ENCODE measurements at places on chromosomes 5 and 9.

DNA sequence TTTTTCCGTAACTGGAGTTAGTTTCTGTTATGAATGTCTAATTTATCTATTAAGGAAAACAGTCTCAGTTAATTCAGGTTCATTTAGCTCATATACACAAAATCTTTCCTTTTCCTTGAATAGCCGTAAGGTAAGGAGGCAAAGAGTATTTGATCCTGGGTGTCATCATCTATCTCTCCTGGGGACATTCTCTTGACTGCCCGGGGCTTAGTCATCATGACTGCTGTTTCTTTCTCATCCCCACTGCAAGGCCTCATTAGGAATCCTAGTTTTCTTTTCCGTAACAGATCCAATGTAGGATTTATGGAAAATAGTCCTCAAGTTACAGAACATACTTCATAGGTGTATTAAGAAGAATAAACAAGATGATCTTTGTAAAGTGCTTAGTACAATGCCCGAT lies 134.9 kb upstream of the CHD1 start:
- no peak for DNase-seq

DNA sequence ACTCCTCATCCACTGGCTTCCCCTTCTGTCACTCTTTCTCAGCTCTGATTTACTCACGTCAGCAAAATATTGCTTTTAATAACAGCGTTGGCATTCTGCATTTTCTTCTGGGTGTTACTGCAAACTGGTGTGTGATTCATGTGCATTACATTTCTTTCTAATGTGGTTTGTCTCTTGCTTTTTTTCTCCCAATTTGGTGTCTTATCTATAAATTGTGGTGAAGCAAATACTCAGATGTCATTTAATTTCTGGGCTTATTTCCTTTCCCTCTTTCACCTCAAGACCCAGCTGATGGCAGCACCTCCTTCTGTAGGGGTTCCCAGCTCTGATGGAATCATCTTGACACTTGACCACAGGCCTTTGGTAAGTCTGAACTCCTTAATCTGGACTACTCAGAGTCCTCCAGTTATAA lies 180.7 kb upstream of the ZNF618 start:
- no peak for DNase-seq

DNA sequence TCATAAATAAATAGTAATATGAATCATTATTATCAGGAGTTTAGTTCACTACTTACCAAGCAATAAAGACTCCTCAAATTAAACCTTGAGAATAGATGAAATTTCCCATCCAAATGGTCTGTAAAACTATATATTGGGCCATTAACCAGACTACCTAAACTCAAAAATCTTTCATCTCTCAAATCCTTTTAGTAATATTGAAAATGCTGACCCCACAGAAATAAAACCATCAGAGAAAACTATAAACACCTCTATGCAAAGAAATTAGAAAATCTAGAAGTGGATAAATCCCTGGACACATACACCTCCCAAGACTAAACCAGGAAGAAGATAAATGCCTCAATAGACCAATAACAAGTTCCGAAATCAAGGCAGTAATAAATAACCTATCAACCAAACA lies 723.2 kb downstream of the TLE4 start:
- DNase-seq = no peak

DNA sequence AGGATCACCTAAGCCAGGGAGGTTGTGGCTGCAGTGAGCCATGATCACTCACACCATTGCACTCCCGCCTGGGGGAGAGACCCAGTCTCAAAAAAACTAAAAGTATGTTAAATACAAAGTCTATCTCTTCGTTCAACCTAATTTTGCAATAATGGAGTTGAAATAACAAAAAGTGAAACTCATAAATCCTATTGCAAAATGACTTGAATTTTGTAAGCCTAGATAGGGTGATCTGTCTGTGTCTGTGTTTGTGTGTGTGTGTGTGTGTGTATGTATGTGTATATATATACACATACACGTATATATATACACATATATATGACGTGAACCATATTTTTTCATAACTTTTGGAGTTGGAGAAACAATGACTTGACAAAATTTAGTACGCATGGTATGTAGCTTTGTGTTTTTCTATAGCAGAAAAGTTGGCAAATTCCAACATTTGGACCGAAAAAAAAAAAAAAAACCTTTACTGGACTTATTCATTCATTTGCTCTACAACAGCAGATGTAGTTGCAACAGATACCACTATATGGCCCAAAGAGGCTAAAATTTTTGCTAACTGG lies 76.9 kb upstream of the CDH6 start:
- no peak for DNase-seq

- no peak for DNase-seq
Observed at GRCh38 chr5:144131261-144131660, 39.2 kb downstream of the YIPF5 start.

DNA sequence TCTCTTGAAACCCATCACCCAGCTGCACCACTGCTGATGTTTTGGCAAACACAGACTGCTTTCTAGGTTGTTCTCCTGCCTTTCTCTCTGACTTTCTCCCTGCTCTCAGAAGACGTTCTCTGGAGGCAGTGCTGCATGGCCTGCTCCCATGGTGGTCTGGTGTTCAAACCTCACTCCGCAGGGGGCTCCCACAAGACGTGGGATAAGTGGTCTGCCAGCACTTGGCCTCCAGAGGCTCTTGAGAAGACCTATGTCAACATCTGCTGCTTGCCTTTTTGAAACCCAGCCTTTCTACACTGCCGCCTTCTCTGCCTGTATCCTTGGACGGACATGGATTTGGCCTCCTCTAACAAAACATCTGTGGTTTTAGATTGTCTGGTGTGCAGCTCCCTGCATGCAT lies 16.6 kb downstream of the USP20 start:
- DNase-seq = no peak

GRCh38 chr5:143986516-143987212 lies 174.7 kb downstream of the HMHB1 start:
- DNase-seq = no peak

DNA sequence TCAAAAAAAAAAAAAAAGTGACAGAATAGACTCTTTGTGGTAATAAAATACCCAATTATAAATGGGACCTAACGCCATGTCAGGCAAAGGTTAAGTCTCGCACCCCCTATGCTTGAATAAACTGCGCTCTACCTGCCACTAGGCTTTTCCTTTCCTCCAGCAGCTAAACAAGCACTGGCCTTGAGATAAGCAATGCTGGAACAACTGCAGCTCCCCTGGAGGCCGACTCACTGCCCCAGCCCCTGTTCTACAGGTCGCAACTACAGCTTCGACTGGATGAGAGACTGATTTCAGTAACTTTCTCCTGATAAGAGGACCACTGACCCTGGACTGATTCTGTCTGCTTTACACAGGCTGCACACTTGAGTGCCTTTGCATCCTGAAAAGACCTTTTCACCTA lies 210.2 kb downstream of the HSPA4 start:
- no peak for DNase-seq

- peak; percentile 71 for DNase-seq
Observed at GRCh38 chr5:146751781-146752401, 126.7 kb downstream of the PPP2R2B start.

DNA sequence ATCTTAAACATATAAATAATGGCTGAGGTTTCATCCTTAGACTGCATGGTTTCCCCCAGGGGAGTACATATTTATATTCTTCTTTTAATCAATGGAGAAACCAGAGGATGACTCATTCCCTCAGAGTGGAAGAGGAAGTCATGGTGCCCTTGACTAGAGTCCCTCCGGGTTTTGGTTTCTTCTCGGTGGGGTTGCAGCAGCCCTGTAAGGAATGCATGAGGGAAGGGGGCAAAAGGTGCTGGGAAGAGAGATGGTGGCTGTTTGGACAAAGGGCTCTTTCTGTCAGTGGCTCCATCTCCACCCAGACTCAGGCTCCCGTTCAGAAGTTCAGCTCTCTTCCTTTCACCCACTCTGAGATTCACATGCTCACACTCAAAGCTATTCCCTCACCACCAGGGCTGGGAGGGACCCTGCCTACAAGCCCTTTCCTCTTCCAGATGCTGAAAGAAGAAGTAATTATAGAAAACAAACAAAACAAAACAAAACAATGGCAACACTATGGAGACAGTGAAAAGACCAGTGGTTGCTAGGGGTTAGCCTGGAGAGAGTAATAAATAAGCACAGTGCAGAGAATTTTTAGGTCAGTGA lies 129.8 kb upstream of the IL12B start:
- no peak for DNase-seq

DNA sequence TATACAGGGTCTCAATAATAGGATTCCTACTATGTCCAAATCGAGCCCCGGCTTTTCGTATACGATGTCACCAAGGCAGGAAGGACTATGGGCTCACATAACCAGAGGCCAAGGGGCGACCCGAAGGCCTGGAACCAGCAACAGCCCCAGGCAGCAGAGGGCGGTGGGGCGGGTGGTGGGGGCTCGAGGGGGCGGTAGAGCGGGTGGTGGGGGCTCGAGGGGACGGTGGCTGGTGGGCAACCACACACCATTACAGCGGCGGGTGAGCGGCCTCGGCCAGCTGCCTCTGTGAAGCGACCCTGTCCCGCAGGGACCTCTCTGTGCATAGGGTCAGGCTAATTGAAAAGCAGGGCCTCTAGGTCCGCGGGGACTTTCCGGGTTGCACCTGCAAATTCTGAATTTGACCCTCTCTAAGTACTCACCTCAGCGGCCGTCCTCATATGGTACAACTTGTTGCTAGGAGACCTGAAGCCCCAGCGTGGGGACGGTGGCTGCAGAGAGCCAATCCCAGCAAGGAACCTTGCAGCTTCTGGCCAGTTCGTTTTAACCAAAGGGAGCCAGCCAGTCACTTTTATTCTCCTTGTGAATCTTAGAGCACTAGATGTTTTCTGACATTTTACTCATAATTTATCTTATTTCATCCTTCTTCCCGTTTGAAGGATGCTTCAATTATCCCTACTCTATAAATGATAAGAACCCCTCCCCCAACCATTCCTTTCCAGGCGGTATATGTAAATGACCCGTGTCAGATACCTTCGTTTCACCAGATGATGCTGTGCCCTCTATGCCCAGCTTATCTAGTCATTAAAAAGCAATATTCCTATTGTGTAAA lies at the start of gene NME5:
Gene NME5 (minus strand): TSS at position 480 of the 832 bp plus-strand sequence. CDS start 648 bp downstream, outside the sequence.
- DNase-seq = no peak

GRCh38 chr5:79030663-79031484 lies 38.6 kb downstream of the DMGDH start:
- DNase-seq = no peak

DNA sequence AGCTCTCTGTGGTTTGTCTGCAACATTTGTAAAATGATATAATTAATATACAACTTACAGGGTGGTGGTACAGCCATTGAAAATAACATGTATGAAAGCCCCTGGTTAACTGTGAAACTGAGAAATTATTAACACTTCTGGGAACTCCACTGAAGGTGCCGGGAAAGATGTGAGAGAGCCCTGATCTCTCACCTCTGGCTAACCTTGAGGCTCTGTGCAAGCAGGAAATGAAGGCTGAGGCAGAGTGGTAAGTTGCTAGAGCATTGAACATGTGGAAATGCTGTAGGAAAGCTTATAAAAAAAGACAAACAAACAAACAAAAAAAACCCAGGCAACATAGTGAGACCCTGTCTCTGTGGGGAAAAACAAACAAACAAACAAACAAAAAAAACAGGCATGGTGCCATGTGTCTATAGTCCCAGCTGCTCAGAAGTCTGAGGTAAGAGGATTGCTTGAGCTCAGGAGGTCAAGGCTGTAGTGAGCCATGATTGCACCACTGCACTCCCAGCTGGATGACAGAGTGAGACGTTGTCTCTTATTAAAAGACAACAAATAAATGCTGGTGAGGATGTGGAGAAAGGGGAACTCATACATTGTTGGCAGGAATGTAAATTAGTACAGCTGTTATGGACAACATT lies 7.5 kb downstream of the CATSPER3 start:
- DNase-seq = no peak

- no peak for DNase-seq
Observed at GRCh38 chr5:123176938-123177275, 87.9 kb downstream of the PRDM6 start.

GRCh38 chr9:32220750-32221149 lies 163.7 kb upstream of the ACO1 start:
- no peak for DNase-seq

- no peak for DNase-seq
Observed at GRCh38 chr5:130759061-130759460, 406.0 kb downstream of the HINT1 start.

DNA sequence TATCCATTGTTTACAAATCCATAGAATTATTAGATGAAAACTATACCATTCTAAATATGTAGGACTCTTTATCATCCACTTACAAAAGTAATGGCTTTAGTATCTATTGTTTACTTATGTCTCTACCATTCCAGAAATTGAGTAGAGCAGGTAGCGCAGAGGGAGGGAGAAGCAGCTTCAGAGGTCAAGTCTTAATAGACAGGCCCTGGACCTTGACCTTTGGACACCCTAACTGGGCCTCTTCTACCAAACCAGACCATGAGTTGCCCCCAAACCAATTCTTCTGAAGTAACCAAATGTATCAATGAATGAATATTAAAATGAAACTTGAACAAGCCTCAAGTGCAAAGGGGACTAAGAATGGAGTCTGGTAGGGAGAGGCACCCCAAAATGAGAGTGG lies 124.9 kb upstream of the ANKRD55 start:
- DNase-seq = no peak

- DNase-seq = no peak
Observed at GRCh38 chr9:128382261-128382660, 11.1 kb downstream of the URM1 start.

GRCh38 chr9:133333011-133333410 lies 3.0 kb downstream of the SURF6 start:
- DNase-seq = no peak
